ENCODE measurements at places on chromosomes 5 and 9. TPM values are rescaled to one million over a fixed set of nuclear protein-coding genes. Genes with fewer than 3 reads are reported as not detected.

GRCh38 chr5:36720688-36721087 is 114.3 kb downstream of the SLC1A3 start:
- DNase-seq, result no peak

DNA sequence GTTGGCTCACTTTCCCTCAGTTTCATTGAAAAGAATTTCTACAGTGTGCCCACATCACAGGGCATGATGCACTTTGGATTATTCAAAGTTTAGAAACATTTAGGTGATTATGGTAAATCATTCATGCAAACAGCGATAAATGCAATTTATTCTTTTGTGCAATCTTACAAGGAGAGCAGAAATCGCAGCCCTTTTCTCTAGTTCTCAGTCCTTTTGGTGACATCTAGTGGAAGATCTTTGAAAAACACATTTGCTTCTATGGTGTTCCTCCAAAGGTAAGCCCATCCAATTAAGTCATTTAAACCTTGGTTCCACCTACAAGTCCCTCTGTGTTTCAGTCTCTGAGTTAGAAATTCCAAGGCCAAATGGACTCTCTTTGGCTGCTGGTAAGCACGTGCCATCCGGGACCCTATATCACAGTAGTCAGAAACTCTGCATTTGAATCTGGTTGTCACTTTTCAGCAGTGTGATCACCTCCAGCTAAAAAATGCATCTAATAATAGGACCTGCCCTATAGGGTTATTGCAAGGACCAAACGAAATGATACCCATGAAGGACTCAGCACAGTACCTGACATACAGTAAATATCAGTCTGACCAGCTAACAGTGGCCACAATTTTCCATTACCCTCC is 66.4 kb downstream of the MACROH2A1 start:
- DNase-seq, result no peak

DNA sequence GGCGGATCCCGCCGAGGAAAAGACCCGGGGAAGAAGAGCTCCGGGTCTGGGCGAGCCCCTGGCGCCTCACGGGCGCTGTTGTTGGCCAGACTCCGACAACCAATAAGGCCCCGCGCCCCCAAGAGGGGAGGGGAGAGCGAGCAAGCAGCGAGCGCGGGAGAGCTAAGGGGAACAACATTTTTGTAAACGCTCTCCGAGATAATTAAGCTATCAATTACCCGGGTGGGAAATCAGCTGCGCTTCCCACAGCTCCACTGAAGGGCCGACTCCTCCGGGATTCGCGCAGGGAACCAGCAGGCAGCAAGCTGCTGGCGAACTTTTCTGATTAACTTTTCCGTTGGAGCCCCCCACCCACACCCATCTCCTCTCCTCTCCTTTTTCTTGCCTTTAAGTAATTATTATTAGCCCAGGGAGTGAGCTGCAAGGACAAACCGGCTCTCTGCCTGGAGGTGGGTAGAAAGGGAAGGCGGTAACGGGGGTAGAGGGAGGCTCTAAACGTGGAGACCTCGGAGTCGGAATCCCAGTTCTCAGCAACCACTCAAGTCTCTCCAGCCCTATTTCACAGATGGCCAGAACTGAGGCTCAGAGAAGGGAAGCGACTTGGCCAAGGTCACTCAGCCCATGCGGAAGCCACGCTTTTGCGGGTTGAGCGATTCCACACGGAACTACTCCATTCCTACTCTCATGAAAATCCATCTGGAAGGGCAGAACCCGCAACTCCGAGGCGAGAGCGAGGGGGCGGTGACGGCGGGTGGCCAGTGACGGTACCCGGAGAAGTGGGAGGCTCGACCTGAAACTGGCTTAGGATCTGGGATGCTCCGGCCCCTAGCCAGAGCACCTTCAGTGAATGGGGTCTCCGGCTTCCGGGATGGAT is 1.3 kb downstream of the ASTN2 start:
- no peak for DNase-seq

- no peak for DNase-seq
Measured at GRCh38 chr5:68822796-68823195, 271.0 kb upstream of the SLC30A5 start.

- no peak for DNase-seq
Measured at GRCh38 chr5:116365006-116365496, 209.6 kb downstream of the SEMA6A start.

DNA sequence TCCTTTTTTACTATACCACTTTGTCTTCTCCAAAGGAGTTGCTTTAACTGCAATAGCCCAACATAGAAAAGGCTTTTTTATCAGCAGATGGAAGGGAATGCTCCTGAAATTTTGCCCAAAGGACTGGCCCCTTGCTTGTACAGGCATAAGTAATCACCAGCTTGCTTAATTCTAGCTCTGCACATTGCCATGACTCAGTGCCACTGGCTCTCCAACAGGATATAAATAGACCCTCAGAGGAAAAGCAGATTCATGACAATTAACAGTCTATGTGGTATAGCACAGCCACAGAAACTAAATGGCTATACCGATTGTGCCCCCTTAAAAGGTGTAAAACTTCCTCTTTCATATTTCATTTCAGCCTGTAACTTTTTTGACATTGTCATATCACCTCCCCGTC is 227.0 kb downstream of the ZNF608 start:
- no peak for DNase-seq

DOCK2 gene
- total RNA-seq, result 4.1 TPM

F2R gene
- total RNA-seq, result 5.4 TPM

GARIN3 gene
- not detected for total RNA-seq

SLC36A3 gene
- total RNA-seq, result not detected
